DMS79 treated with DMSO at 0.1 percent for 48 hours (cell line): ENCODE measurements at places on chromosomes 12 and 14.

DNA sequence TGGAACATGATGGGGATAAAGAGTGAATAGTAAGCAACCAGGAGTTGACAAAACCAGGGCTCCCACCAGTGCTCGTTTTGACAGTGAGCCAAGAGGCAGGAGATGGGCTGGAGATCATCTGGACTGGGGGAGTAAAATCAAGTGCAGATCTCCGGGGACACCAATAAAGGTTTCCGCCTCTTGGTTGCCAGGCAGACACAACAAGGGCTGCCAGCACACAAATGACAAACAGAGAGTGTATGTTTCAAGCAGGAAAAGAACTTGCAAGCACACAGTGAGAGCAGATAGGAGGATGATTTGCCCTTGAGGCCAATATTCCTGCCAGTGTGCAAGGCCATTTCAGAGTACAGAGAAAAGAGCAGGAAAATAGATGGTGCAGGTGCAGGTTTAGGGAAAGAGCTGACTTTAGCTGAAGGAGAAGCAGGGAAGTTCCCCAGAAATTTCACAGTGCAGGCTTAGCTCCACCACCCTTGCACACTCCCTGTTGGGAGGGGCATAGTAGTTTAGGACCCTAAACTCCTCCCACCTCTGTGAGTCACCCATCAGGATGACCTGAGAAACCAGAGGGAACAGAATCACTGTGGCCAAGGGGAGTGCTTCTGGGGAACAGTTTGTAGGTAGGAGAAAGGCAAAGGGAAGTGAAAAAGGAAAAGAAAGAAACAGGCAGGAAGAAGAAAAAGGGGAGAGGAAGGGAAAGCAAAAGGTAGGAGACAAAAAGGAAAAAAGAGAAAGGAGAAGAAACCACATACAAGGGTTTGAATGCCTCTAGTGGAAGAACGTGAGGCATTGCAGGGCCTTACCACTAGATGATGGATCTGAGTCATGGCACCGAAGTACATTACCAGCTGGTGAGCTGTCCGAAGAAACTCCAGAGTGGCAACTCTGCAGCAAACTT is 404.4 kb downstream of the SLC6A15 start:
- no peak for DNase-seq

DNA sequence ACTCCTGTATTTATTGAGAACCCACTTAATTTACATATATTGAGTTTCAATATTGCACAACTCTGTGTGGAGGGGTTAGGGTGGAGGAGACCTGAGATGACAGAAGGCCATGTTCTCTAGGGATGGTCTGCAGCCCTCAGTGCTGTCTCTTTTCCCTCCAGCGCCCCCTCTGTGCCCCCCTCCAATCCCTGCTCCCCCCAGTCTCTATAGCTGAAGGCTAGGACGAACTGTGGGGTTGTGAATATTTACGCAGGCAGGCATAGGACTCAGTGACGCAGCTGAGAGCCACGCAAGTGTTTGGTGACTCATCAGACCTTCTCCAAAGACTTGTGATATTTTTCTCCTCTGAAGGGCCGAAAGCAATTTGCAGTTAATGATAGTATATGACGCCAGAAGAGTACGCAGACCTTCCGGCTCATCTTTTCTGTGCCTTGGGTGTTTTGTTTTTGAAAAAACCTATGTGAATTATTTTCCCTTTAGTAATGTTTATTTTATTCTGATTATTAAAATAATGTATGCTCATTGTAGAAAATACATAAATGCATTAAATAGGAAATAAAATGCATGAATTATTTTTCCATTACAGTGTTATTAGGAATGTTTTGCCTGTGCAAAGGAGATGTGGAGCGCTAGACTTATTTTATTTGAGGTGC is 85.3 kb downstream of the SLC25A47 start:
- DNase-seq = no peak

GRCh38 chr12:109817627-109818231 is 15.5 kb downstream of the TRPV4 start:
- no peak for DNase-seq

DNA sequence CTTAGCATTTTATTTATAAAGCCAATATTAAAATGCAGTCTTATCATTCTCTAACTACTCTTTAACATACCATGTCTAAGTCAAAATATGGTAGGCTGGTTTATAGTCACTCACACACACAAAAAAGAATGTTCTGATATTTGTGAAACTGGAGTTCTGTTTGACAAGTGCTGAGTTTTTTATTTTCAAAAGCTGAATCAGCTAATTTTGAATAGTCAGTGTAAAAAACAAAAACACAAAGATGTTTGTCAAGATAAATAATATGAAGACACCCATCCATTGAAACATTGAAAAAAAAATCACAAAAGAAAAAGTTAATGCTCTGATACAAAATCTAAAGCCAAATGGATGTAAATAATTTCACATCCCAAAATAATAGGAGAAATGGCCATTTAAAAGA is 231.5 kb downstream of the MED13L start:
- DNase-seq = no peak

- DNase-seq = no peak
Observed at GRCh38 chr12:95633732-95634465, 82.6 kb upstream of the USP44 start.

DNA sequence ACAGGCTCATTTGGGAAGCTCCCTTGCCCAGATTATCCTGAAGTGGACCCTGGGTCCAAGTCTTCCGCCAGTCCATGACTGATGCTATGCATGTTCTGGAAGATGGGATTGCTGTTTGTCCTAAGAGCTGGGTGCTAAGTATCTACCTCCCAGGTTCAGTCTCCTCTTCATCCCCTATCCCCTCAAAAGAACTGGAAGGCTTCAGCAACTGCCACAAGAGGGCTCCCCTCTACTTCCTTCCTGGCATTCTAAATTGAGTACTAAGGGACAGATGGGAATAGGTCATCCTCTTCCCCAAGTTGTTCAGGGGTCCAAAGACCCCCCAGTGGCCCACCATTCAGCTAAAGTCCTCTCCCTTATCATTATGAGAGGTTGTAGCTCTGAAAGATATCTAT is 9.0 kb upstream of the FKBP11 start:
- no peak for DNase-seq

DNA sequence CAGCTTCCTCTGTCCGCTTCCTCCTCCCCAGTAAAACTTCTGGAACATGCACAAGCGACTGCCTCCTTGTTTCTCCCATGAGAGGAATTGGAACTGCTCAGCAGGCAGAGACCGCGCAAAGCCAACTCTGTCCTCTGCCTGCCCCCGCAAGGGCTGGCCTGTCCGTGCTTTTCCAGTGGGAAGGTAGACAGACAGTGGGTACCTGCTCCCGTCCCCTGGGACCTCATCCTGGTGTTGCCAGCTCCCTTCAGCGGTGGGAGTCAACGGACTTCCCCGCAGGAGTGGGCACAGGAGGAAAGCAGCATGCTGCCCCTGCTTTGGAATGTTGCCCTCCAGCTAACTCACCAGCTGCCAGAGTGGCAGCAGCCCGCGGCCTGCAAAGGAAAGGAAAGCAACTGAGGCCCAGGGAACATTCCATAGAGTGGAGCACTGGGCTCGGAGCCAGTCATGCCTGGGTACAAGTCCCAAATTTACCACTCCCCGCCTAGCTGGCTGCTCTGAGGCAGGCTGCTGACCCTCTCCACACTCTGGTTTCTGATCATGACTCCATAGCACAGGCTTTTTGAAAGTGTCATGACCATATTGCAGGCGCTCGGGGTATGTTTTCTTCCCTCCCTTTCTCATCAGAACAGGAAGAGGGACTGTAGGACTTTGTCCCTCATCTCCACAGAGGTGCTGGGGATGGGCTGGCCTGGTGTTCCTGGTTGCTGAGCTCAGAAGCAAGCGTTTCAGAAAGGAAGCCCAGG is 89.2 kb upstream of the CLMN start:
- no peak for DNase-seq

DNA sequence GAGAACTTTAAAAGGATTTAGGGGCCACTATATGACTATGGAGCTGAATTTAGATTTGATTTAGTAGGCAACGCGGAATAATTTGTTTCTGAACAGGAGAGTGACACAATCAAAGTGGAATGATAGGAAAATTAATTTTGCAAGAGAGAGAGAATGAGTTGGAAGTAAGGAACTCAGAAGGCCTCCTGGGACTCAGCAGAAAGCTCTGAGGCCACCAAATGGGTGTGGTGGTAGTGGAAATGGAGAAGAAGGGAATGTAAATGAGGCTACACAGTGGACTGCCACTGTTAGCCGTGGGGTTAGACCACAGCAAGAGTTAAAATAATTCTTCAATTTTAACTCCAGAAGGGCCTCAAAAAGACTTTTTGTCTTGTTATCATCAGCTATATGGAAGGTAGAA is 102.7 kb downstream of the LRRK2 start:
- DNase-seq = no peak

DNA sequence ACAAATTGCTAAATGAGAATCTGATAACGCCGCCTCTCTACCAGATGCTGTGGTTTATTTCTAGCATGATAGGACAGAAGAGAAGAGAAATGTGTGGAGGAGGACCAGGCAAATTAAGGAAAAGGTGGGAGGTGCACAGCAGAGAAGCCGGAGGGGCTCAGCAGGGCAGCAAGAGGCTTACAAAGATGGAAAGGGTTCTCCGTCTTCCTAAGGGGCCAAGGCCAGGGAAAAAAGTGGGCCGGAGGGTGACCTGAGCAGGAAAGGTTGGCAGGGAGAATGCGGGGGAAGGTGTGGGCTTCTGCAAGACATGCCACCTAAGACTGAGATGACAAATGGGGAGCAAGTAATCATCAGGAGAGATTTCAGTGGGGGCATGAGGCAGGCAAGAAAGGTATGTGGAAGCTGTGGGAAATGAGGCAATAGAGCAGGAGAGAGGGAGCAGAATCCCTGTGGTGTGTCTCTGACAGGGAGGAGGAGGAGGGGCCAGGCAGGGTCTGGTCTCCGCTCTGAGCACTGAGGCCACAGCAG is 18.7 kb downstream of the MANSC1 start:
- no peak for DNase-seq

DNA sequence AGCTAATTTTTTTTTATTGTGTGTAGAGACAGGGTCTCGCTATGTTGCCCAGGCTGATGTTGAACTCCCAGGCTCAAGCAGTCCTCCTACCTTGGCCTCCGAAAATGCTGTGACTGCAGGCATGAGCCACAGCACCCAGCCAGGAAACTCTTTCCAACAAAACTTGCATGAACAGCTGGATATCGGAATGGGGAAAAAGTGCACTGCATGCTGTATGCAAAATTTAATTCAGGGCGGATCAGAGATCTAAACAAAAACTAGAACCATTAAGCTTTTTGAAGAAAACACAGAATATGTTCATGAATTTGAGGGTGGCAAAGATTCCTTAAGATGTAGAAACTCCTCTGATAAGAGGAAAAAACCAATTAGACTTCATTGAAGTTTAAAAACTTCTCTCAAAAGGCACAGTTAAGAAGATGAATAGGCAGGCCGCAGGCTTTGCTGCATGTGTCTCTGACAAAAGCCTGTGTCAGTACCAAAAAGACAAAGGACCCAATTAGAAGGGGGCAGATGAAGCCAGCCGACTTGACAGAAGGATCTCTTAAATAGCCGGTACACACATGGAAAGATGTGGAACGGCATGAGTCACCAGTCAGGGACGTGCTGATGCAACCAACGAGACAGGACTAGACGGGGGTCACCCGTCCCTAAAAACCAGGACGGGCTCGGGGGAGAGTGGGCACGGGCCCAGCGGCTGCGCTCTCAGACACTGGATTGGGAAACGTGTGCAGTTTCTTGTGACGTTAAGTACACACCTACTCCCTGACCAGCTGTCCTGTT is 34.8 kb upstream of the MMP17 start:
- no peak for DNase-seq
